ENCODE measurements at places on chromosomes 16 and 17.

DNA sequence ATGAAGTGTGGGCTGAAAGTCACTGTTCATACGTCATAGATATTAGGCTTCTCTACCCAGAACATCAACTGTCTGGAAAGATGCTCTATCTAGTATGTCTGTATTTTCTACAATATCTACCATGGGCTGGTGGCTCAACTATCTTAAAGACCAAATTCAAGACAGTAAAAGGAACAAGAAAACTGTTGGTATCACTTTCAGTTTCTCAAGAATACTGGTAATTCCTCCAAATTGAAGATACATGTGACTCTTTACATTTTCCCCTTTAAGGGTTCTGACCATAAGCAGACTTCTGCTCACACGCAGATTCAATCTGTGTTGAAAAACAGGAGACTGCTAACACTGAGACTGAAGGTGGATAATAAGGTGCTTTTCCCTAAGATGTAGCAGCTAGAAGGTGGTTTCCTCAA, 24.2 kb downstream of the XPO6 start:
- DNase-seq: no peak

- no peak for DNase-seq
Measured at GRCh38 chr16:25260416-25260815, 2.8 kb upstream of the ZKSCAN2 start.

GRCh38 chr17:44952946-44953475, 5.4 kb upstream of the KIF18B start:
- no peak for DNase-seq

GRCh38 chr16:52742608-52743170, 195.7 kb upstream of the TOX3 start:
- no peak for DNase-seq

GRCh38 chr17:47894498-47895346, 1.3 kb upstream of the SP2 start:
- no peak for DNase-seq

GRCh38 chr17:65730711-65731169, 169.3 kb upstream of the AXIN2 start:
- no peak for DNase-seq
